T-helper 22 cell (primary cell): ENCODE measurements at places on chromosomes 2 and 18.

GRCh38 chr2:43515807-43516497 is 79.9 kb downstream of the THADA start:
- DNase-seq, result no peak

DNA sequence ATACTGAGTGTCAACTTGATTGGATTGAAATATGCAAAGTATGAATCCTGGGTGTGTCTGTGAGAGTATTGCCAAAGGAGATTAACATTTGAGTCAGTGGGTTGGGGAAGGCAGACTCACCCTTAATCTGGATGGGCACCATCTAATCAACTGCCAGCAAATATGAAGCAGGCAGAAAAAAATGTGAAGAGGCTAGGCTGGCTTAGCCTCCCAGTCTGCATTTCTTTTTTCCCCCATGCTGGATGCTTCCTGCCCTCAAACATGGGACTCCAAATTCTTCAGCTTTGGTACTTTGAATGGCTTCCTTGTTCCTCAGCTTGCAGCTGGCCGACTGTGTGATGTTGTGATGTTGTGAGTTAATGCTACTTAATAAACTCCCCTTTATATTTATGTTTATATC is 577.4 kb downstream of the CPS1 start:
- no peak for DNase-seq

DNA sequence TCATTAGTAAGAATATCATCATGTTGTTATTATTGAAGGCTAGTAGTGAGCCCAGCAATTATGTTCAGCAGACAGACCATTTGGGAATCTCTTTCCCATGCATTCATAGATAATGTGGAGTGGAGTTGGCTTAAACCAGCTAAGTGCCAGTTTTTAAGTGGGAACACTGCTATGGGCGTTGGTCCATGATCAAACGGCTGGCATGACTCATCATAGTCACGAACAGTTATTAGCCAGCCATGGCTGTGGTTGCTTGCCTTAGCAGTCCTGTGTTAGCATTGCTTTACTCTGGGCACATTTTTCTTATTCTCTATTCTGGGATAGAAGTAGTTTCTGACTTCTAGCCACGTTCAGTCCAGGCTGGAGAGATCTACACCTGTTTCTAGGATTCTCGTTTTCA is 17.7 kb downstream of the EIF4E2 start:
- DNase-seq, result no peak

DNA sequence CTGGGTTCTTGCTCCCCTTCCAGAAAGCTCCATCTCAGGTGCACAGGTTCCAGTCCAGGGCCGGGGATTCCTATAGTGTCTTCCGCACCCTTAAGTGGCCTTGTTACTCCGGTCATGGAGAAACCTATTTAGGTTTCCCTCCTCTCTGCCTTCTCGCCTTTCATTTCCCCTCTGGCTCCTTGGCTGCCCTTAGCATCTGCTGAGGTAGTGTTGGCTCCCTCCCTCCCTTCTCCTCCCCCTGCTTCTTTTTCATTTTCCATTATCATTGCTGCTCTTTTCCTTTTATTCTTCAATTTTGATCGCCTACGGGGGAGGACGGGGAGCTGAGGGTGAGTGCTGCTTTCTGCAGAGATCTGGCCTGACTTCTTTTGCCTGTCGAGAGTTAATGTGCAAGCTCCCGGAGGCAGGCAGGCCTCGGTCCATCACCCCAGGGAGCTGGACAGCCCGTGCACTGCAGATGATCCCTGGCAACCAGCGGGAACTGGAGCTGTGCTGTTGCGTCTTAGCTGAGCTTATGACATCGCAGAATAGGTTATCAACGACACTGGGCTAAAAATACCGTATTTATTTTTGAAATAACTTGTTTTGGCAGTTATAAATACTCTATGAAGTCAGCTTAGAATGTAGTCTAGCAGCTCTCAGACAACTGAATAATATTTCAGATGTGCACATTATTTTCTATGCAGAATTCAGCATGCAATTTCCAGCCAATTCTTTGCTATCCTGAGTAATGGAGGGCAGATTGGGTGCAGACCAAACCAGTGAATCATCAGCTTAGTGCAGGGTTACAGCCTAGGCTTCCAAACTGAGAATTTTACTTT is 141.9 kb downstream of the SLC4A3 start:
- DNase-seq, result no peak

DNA sequence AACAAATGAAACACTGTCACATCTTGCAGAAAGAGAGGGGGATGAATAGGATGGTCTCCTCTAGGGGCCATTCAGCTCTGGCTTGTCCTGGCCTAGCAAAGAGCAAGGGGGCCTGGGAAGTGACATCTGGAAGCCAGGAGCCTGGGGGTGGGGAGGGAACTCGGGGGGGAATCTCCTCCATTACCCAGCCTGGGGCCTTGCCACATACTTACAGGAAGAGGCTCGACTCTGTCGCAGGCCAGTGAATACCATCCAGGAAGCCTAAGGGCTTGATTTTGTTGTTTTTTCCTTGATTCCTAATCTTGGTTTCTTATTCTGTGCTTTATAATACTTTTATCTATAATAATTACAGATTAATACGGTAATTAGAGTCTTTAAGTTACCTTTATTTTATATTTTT is 797.5 kb upstream of the ID2 start:
- DNase-seq, result no peak

GRCh38 chr2:22998359-22998758 is 386.6 kb upstream of the KLHL29 start:
- no peak for DNase-seq

DNA sequence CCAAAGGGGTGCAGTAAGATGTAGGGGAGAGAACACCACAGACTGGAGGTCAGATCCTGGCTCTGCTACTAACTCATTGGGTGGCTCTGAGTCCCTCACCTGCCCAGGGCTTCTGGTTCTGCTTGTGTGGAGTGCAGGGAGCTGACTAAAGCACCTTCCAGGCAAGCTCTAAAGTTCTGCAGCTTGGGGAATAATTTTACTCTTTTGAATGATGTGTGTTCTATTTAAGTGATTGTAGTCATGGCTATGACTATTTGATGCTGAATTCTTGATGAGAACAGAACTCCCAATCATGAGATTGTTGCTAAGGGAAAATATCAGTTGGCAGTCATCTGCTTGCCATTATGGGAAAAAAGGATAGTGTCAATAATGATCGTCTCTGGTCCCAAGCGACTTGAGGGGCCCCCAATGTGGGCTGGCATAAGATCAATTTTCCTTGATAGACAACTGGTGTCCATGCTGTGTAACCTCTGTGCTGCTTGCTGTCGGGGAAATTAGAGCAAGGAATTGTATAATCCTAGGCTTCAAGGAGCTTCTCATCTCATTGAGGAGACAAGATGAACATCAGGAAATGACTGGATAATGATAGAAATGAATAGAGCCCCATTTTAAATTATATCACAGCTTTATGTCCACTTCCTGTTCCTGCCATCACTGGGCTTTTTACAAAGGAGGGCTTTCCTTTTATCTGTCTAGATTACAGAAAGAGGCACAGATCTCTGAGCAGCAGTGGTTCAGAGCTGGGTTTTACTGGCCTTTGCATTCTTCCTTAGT is 131.7 kb downstream of the SLC4A3 start:
- DNase-seq, result no peak

GRCh38 chr2:187658952-187659525 is 104.8 kb upstream of the TFPI start:
- DNase-seq, result no peak

GRCh38 chr18:58525517-58525916 is 103.4 kb downstream of the ALPK2 start:
- DNase-seq, result no peak

DNA sequence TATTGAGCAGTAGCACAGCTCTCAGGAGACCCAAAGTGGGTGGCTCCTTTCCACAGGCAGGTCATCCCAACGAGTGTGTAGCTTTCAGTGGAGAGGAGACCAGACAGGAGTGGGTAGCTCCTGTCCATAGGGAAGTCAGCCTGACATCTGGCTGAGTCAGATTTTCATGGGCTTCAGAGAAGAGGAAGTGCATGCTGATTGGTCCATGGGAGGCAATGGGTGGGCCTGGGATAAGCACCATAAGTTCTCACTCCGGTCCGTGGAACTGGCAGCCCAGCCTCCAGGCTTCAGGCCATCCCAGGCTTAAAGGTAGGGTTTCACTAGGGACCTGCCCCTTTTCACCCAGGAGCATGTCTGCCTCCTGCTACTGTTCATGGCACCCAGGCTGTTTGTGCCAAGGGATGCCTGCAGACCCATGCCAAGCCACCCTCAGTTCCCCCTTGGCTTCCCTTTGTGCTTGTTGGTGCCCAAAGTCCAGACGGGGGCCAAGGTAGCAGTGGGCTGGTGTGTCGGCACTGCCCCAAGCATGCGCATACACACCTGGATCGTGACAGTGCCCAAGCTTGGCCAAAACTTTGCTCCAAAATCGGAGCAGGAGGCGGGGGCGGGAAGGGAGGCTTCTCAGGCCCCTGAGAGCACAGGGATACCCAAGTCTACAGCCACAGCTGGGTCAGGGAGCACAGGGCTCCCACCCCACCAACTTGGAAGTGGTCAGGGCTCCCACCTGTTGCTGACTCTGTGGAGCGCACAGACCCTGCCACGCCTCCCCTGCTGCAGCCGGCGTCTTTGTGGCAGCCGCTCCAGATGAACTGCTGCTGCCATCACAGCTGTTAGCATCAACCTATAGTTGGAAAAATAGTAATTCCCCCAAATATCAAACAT is 26.4 kb downstream of the MARCHF7 start:
- no peak for DNase-seq

DNA sequence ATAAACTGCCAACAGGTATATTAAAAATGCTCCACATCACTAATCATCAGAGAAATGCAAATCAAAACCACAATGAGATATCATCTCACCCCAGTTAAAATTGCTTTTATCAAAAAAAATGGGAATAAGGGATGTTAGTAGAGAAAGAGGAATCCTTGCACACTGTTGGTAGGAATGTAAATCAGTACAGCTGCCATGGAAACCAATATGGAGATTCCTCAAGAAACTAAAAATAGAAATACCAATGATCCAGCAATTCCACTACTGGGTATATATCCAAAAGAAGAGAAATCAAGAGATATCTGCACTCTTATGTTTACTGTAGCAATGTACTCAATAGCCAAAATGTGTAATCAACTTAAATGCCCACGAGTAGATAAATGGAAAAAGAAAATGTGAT is 40.6 kb downstream of the ZRANB3 start:
- DNase-seq, result no peak

DNA sequence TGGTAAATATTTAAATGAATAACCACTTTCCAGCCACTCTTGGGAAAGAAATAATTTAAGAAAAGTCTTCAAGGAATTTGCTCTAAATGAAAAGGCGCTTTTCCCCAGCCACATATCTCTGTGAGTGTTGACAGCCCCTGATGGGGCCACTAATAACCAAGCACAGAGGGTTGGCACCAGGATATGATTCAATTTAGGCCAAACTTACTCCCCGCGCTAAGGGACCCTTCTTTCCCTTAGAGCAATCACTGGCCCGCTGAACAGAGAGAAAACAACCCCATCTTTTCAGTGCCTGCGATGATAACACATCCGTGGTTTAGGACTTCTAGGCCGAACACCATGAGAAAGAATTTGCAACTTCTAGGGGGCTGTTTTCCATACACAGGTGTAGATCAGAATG is 310.8 kb downstream of the EIPR1 start:
- no peak for DNase-seq

- no peak for DNase-seq
These were observed 893.0 kb upstream of the CHAC2 start for GRCh38 chr2:52874466-52875106.

DNA sequence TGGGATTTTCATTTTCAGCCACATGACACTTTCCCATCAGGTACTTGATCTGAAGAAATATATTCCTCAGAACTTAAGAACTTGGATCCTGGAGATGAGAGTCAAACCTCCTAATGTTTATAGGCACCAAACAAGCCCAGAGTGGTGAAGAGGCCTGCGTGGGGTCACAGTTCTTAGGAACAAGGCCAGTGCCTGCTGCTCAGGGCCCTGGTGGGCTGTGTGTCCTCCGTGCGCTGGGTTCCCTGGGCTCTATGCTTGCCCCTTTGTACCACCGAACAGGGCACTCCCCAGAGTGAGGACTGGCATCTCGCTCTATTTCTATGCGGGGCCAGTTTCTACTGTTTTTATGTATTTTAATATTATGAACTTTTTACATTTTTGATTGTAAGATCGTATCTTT is 76.0 kb upstream of the RBM44 start:
- no peak for DNase-seq

- DNase-seq, result no peak
These were observed 11.1 kb upstream of the MOCOS start for GRCh38 chr18:36176177-36176584.

DNA sequence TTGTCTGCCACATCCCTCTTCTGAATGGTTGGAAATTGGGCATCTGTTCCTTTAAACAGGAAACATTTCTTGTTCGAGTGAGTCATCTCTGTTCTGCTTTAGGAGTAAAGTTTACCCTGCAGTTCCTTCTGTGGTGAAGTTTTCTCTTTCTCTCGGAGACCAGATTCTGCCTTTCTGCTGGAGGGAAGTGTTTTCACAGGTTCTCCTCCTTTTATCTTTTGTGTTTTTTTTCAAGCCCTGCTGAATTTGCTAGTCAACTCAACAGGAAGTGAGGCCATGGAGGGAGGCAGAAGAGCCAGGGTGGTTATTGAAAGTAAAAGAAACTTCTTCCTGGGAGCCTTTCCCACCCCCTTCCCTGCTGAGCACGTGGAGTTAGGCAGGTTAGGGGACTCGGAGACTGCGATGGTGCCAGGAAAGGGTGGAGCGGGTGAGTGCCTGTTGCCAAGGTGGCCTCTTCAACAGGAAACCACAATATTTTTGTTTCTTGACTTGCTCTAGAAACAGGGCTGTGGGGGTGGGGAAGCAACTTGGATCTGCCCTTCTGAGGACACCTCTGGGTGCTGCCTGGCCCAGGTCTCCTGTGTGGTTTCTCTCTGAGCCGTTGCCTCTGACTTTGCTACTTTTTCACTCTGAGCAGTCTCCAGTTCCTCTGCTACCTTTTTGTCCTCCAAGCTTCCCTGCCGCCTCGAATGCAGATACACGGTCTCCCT is 2.2 kb upstream of the CASP8 start:
- DNase-seq, result peak; percentile 94

DNA sequence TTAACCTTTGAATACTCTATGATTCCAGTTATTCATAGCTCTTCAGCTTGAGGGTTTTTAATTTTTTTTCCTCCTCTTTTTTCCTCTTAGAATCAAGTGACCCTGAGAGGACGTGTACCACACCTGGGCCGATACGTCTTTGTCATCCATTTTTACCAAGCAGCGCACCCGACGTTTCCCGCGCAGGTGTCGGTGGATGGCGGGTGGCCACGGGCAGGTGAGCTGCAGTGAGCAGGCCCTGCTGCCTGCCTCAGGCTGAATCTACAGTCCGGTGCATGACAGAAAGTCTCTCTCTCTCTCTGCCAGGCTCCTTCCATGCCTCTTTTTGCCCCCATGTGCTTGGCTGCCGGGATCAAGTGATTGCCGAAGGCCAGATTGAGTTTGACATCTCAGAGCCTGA is 153.1 kb downstream of the LAMA3 start:
- DNase-seq, result no peak

DNA sequence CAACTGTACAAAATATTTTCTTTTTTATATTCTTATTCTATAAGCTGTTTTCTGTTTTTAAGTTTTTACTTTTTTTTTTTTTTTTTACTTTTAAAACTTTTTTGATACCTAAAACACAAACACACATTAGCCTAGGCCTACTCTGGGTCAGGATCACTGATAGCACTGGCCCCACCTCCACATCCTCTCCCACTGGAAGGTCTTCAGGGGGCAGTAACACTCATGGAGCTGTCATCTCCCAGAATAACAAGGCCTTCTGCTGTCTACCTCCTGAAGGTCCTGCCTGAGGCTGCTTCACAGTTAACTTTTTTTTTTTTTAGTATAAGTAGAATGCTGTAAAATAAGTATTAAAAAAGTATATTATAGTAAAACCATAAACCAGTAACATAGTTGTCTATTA is 415.1 kb downstream of the PTPRM start:
- DNase-seq, result no peak
